ENCODE measurements at places on chromosomes 5 and 9.
A peak's percentile ranks its signal among the peaks of the same experiment; 100 is the strongest.

DNA sequence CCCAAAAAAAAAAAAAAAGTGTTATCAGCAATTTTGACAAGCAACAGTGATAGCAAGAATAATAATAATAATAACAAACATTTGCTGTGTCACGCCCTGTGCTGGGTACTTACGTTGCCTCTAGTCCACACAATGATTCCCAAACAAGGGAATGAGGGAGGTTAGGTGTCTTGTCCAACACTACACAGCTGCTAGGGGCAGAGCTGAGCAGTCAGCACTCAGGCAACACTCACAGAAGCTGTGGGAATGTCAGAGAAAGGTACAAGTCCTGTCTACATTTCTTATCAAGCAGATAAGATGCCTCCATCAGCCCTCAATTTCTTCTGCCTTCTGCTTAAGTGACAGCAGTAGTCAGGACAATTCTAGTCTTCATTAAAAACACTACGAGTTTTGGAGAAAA, 111.0 kb downstream of the DNAH5 start:
- DNase-seq, result no peak

DNA sequence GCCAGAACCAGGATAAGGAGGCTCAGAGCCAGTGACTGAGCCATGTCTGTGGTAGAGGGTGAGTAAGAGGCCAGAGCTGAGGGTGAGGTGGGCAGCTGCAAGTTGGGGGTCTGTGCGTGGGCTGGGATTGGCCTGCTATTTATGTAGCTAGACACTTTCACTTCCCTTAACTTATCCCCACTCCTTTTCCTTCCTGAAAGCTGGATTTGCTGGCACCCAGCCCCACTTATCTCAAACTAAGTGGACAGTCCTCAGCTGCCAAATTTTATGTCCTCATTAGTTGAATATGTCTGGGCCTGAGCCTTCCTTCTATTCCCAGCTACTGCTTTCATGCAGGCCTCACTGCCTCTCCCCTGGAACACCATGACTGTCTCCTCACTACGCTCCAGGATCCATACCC, at the start of gene CCL21:
CCL21 (minus strand) TSS at position 114 of the 400 bp plus-strand sequence; CDS start at position 44, 70 bp downstream.
- no peak for DNase-seq

- DNase-seq, result no peak
Observed at GRCh38 chr5:66021585-66021984, 95.2 kb downstream of the ERBIN start.

DNA sequence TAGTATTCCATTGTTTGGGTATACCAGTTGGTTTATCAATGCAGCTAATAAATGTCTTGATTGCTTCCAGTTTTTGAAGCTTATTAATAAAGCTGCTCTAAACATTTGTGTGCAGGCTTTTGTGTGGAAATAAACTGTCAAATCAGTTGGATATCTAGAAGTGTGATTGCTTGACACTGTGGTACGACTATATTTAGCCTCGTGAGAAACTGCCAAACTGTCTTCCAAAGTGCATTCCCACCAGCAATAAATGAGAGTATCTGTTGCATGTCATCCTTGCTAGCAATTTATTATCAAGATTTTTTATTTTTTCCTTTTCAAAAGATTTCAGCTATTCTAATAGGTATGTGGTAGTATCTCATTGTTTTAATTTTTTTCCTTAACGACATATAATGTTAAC, 37.5 kb downstream of the NMUR2 start:
- no peak for DNase-seq

GRCh38 chr5:135426102-135427082, 20.8 kb downstream of the DCANP1 start:
- no peak for DNase-seq

GRCh38 chr9:98128316-98128715, 9.3 kb upstream of the TRIM14 start:
- no peak for DNase-seq

GRCh38 chr5:72453246-72453775, 53.9 kb downstream of the ZNF366 start:
- DNase-seq, result no peak

GRCh38 chr5:143114481-143114880, 289.0 kb downstream of the NR3C1 start:
- no peak for DNase-seq

DNA sequence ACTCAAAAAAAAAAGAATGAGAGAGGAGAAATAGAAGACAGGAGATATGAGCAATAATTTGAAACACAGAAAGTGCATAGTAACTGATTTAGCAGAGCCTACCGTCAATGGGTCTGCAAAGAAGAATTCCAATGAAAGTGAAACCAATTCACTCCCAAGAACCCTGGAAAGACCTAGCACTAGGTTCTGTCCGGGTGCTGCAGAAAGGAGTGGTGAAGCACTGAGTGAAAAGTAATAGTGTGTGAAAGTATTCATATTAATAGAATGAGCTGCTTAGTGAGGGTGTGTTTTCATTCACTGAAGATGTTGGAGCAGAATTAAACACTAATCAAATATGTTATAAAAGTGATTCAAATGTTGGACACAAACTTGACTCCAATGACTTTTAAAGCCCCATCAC, 51.3 kb upstream of the SLC30A5 start:
- DNase-seq, result no peak

- no peak for DNase-seq
Observed at GRCh38 chr9:106588626-106589025, 274.3 kb upstream of the ZNF462 start.

DNA sequence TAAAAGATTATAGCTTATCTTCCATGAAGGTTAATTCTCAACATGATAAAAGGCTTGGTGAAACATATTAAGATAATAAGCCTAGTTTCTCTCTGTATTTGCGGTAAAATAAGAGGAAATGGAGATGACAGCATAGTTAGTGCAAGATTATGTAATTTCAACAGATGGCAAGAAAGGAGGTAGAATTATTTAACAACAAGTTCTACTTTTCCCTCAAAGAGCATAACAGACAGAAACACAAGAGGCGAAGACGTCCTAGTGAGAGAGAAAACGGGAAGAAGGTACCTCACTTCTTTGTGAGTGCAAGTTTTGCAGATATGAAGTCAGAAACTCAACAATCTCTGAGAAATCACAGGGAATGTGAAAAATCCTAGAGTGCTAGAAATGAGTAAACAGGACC, 144.8 kb upstream of the ADCY2 start:
- no peak for DNase-seq

- no peak for DNase-seq
Observed at GRCh38 chr5:83636156-83636555, 84.5 kb downstream of the HAPLN1 start.

- DNase-seq, result no peak
Observed at GRCh38 chr5:42302186-42302585, 121.1 kb upstream of the GHR start.

- no peak for DNase-seq
Observed at GRCh38 chr9:130368631-130369103, 76.1 kb upstream of the ASS1 start.

DNA sequence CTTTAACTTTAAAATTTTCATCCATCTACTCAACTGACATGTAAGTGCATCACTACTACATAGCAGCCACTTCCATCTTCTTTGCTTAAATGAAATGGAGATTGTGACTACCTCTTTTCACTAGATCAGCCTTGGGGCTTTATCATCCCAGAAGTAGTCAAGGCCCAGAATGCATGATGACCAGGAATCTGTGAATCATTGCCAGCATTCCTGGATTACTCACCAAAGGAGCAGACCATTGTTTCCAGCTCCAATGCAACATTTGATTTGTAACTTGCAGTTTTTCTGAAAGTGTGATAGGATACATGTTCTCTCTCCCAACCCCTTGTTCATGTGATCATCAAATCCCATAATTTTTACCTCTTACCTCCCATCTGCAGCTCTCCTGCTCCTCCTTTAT, 65.1 kb downstream of the PLPPR1 start:
- no peak for DNase-seq

- DNase-seq, result no peak
Observed at GRCh38 chr5:44983006-44983405, 174.3 kb downstream of the MRPS30 start.

- no peak for DNase-seq
Observed at GRCh38 chr5:10474521-10475075, 32.9 kb downstream of the ROPN1L start.

- DNase-seq, result no peak
Observed at GRCh38 chr9:114417511-114417910, 29.7 kb upstream of the AKNA start.

DNA sequence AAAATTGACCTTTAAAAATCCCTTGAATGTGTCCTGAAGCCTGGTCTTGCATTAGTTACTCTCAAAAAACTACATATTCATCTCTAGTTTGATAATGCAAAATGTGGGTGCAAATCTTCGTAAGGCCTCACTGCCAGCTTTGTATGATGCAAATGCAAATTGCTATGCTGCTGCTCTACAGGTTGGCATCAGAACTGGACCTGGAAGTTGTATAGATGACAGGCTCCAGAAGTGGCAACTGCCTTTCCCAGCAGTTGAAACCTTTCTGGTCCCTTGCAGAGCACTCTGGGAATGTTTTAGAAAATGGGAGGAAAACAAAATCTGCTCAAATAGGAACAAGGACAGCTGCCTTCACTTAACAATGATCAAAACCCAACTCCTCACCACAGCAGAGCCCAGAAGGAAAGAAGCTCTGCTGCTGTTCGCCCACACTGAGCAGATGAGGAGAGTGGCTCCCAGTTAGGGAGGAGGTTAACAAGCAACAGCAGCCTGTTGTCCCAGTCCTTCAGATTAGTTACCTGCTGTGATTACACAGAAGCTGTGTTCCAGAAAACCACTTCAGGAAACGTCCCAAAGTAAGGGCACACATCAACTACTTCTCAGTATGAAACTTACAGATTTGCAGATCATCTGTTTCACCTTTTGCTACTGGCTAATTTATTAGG, 93.5 kb downstream of the PLPP1 start:
- DNase-seq, result no peak

- DNase-seq, result no peak
Observed at GRCh38 chr9:68536876-68537615, 3.6 kb downstream of the TMEM252 start.

DNA sequence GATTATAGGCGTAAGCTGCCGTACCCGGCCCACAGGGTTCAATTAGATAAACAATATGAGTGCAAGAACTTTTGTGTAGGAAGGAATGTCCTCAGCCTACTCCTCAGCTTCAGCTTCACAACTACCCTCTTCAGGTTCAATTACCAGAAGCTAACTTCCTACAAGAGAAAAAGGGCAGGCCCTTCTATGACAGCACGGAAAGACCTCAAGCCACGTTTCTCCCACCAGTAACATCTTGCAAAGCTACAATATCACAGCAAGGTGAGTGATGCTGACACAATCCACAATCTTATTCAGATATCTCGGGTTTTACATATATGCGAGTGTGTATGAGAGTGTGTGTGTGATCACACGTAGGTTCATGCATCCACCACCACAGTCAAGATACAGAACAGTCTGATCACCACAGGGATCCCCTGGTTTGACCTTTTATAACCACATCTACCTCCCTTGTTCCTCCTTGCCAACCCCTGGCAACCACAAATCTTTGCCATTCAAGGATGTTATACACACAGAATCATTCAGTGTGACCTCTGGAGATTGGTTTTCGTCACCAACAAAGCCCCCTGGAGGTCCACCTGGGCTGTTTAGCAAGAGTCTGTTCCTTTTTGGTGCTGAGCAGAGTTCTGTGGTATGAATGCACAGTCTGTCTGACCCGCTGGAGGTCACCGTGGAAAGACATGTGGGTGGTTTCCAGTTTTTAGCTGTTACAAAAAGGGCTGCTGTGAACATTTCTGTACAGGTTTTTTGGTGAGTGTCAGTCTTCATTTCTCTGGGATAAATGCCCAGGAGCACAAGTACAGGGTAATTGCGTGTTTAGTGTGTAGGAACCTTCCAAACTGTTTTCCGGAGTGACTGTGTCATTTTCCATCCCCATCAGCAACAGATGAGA, 38.2 kb downstream of the IPPK start:
- no peak for DNase-seq

DNA sequence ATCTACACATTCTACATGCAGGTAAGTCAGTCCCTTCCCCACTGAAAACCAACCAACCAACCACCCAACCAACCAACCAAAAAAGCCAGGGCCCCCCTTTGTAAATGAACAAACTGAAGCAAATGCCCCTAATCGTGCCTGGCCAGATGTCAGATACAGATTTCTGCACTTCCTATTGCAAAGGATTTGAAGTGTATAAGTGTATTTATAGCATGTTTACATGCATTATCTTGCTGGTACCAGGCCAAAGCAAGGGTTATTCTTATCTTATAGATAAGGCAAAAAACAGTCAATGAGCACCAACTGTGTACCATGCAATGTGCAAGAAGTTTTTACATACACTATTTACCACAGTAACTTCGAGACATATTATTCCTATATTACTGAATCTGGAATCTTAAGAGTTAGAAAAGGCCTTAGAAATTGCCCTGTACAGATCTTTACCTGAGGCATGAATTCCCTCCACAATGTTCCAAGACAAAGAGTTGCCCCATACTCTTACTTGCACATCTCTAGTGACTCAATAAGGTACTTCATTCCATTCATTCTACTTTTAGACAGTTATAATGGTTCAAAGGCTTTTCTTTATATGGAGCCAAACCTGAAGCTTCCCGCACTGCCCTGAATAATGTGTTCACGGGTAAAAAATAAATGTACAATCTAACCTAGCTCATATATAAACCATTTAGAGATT, 51.7 kb upstream of the NR5A1 start:
- no peak for DNase-seq

DNA sequence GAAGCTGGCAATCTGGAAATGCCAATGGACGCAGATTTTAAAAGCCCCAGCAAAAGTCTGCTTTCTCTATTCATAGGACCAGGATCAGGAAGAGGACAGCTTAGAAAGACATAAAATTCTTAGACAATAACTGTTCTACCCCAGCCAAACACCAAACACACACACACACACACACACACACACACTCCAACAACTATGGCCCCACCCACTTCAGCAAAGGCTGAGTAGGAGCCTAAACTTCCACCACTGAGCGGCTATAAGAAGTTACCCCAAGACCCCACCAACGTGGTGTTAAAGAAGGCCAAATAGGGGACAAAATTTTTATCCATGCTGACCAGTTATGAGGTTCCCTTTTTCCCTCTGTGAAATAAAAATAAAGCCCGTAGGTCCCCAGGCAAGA, 32.9 kb downstream of the ZMAT2 start:
- no peak for DNase-seq

- DNase-seq, result peak; percentile 51
Observed at GRCh38 chr9:84271531-84271900, 69.0 kb downstream of the SLC28A3 start.

DNA sequence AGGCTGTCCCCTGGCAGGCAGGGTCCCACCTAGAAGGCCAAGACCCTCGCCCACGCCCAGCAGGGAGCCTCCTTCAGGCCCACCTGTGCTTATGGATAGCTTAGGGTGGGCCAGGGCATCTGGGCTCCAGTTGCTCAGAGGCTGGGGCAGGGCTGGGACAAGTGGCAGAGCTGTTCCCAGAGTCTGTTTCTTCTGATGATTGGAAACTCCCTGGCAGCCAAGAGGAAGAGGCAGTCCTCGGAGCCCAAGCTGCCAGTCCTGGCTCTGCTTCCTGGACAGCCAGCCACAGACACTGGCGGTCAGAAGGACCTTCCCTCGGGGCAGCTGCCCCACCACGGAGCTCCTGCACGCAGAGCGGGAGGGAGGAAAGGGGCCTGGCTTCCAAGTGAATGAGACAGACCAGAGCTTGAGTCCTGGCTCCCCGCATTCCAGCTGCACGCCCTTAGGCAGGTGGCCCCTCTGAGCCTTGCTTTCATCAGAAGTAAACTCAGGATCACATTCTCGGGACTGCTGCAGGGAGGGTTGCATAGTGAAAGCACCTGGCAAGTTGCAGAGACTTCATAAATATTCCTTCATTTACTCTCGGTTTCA, 37.9 kb upstream of the GABRP start:
- DNase-seq, result no peak

Measured in hippocampal formation (tissue), 2 donors.